NCI-H187 (cell line): ENCODE measurements at places on chromosomes 2 and 18.

GRCh38 chr2:96574364-96574763 lies 37.8 kb downstream of the ARID5A start:
- no peak for DNase-seq

- no peak for DNase-seq
These were observed 53.2 kb downstream of the SUMO1 start for GRCh38 chr2:202185156-202185555.

DNA sequence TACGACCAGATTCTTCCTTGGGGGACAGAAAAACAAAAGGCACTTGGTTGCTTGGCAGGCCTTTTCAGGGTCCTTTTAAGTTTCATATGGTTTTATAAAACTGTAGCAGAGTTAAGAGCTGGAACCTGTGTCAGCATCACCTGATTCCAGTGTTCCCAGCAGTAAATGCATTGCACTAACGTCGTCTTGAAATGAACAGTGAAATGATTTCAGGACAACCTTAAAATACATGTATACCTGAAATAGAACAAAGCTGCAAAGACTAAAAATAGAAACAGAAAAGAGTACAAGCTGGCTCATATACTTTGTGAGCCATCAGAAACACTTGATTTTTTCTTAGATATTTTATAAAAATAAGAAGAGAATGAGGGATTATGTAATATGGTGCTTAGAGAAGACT lies 51.9 kb downstream of the ACSL3 start:
- no peak for DNase-seq

DNA sequence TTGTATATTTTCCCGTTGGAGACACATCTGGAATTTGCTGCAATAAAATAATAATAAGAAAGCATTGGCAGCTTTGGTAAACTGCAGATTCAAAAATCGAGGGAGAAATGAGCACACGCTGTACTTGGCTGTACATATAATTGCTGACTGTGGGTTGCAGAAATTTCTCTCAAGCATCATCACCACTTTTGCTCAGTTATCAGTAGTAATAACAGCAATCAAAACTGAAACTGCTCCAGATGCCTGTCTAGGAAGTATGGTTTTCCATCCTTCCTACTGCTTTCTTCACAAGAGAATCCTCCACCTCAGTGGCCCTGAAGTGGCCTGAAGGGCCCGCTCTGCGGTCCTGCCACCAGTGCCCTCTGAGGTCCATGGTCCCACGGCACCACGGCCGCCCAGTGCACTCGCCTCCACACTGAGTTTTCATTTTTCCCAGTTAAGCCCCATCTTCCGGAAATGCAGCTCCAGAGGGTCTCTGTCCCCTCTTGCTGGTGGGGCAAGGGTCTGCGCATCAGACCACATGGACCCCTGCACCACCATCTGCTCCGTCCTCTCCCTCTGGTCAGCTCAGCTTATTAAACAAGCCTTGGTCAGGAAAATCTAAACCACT lies 3.9 kb downstream of the DUSP28 start:
- DNase-seq, result no peak

DNA sequence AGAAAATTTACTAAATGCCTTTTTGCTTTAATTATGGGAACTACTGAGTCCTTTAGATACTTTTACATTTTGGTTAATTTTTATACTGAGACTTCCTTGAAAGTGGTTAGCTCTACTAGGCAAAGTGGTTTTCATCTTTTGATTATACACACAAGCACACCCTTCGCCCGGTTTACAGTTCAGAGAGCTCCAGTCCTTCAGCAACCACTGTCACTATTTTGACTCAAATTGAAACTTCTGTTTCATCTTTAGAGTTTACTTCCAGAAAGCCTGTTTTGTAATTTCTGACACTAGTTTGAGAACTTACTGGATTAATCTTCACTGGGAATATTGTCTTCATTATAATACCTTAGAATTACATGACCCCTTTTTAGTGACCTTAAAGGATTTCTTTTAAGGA lies 140.3 kb upstream of the FOSL2 start:
- no peak for DNase-seq

DNA sequence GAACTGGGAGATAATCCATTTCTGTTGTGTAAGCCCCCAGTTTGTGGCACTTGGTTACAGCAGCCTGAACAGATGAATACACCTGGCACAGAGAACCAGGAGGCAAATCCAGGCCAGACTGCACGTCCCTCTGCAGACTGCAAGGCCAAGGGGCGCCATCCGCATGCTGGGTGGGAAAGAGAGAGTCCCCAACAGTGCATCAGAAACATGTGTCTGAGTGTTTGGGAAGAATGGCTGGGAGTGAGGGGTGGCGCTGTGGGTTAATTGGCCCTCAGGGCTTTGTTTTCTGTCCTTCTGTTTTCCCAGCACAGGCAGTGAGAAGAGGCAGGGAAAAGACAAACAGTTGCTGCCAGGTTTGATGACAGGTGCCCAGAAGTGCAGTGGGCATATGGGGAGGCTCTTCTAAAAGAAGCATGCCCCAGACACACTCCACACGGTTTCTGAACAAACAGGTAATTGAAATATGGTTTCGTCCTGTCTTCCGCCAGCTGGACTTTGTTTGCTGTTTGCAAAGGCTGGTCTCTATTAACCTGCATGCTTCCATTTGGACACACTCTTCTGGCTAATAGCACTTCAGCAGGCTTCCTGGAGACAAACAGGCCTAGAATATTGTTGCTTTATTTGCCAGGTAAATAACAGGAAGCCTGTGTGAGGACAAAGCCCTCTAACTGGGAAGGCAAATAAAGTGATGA lies 43.4 kb upstream of the SEC11C start:
- DNase-seq, result peak; percentile 86

- no peak for DNase-seq
These were observed 22.5 kb upstream of the RAB31 start for GRCh38 chr18:9685615-9685890.

GRCh38 chr2:392926-393280 lies 105.0 kb upstream of the ALKAL2 start:
- no peak for DNase-seq

DNA sequence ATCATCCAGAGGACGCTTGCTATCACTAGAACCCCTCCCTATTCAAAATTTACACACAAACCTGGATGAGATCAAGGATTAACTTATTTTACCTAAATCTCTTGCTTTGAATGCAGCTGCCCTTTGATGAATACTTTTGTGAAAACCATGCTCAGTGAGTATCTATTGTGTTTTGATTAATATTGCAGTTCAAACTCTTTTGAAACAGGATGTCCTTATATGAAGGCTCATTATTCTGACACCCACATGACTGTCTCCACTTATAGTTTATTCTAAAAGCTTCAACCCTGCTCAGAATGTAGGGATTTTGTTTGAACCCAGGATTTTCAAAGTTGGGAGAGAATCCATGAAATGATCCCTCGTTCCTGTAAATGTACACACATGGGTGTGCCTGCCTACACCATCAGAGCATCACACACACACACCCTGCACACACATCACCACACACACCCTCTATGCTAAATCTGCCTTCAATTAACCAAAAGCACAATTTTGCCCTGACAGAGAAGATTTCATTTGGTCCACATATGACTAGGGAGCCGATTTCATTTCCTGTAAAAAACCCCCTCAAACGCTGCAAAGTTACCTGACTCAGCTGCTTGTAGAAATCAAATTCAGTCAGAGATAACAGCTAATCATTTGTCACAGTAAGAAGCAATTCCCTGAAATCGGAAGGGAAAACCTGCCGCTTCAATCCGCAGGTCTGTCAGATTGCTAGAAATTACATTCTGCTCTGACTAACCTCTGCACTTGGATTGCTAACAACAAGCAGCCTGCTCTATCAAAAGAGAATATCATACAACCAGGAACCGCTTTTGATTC lies 65.2 kb downstream of the ZEB2 start:
- no peak for DNase-seq

GRCh38 chr18:71505526-71505925 lies 1038.6 kb downstream of the CBLN2 start:
- no peak for DNase-seq

DNA sequence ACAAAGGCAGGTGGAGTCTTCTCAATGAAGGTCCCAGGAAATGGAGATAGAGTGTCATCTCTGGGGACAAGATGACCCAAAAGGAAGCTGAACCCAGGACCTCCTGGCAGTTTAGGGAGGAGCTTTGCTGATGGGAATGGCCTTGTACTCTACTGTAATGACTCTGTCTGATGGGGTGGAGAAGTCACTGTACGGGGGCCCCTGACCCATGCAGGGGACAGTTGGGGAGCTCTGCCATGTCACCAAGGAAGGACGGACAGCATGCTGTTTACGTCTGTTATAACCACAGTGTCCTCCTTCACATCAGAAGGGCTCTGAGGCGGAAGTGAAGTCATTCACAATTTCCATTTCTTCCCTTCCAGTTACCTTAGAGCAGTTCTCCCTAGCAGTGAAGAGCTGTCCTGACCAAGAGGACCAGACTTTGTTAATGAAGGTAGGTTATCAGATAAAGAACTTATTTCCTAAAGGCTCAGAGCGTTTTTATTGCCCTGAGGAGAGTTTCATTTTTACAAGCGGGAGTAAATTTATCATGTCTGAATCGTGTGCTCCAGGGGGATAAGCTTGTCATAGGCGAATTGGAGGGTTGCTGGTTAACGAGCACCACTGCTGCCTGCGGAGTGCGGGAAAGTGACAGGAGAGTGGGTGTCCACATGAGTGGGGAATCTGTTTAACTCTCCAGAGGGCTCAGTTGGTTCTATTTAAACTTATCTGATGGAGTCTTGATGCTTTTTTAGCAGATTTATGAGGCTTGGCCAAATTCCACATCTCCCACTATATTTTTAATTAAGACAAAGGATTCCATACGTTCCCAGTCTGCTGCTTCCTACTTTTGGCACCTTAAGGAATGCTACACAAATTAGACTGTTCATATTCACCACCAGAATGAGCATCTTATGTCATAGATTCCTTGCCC lies 71.6 kb upstream of the BCL2L11 start:
- DNase-seq, result no peak

DNA sequence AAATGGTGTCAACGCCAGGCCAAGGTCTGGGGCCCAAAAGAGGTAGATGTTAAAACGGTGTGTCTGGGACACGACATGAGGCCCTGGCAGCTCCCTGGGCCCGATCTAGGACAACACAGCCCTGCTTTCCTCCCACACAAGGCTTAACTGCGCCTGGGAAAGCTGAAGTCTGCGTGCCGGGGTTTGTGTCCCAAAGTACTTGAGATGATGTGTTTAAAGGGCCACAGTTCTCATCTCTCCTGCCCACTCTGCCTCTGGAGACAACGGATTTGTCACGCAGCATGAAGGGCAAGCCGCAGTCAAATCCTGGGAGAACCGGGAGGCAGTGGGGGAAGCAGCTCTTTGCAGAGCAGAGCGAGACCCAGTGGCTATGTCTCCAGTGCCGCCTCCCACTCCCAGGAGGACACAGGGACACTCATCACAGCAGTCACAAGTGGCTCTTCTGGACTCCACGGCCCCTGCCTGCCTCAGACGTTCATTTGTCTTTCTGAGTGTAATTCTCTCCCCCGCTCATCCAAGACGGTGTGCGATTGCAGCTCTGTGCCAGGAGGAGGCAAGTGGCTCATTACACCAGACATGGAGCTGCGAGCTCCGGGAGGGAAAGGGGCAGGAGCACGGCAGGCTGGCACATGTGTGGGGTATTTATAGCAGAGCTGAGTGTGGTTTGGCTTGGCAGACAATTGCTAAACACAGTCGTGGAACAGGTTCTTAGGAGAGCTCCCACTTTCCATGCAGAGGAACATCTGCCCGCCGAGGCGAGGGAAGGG lies 57.7 kb upstream of the SEMA4C start:
- peak; percentile 83 for DNase-seq

GRCh38 chr18:76376668-76377358 lies 118.2 kb downstream of the ZNF516 start:
- no peak for DNase-seq

DNA sequence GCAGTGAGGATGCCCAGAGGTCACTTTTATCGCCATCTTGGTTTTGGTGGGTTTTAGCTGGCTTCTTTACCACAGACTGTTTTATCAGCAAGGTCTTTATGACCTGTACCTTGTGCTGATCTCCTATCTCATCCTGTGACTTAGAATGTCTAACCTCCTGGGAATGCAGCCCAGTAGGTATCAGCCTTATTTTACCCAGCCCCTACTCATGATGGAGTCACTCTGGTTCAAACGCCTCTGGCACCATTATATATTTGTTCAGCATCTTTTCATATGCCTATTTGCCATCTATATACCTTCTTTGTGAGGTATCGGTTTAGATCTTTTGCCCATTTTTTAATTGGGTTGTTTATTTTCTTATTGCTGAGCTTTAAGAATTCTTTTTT lies 7.2 kb upstream of the CCNT2 start:
- DNase-seq, result no peak
